ENCODE measurements at places on chromosomes 1 and 21.

GRCh38 chr1:224116131-224116530 lies 2.2 kb downstream of the FBXO28 start:
- DNase-seq, result peak; percentile 57

DNA sequence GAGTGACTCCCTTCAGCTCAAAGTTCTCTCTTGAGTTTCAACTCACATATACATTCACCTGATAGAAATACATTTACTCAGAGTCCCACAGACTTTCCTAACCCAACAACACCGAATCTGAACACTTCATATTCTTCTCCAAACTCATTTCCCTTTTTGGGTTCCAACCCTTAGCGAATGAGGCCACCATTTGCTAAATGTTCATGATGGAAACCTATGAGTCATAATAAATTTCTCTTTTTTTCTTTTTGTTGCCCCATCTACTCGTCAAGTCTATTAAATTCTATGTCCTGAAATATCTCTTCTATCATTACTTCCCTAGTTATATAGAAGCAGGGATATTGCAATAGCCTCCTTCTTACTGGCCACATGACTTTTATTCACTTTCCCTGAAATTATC lies 100.1 kb downstream of the HLX start:
- no peak for DNase-seq

GRCh38 chr21:42188663-42189062 lies 30.3 kb upstream of the ABCG1 start:
- no peak for DNase-seq

DNA sequence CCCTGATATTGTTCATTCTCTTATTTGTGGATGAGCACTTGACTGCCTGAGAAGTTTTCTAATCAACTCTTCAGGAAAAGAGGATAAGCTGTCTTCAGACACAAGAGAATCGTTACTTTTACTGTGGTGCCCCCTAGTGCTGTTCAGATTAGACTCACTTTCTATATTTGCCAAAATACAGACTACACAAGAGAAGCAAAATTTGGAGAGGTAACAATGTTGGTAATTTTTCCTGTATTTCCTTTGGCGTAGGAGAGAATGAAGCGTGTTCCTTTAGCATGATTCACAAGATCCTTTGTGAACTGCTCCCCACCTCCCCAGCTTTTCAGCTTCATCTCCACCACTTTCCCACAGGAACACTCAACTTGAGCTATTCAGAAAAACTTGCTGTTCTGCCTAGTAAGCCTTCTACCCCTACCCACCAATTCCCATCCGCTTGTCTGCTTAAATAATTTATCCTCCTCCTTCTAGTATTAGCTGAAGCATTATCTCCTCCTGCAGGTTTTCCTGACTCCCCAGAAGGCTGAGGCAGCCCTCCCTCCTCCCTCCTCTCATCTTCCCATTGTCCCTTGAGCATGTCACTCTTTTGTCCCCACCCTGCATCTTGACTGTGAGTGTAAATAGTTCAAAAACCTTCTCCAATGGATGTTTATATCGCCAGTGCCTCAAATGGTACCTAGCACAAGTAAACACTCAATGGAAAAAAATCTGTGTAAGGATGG lies 4.5 kb downstream of the TNFSF4 start:
- peak; percentile 86 for DNase-seq

- peak; percentile 88 for DNase-seq
Observed at GRCh38 chr21:29181799-29182470, 51.5 kb downstream of the MAP3K7CL start.

GRCh38 chr1:6911974-6912373 lies 126.7 kb downstream of the CAMTA1 start:
- no peak for DNase-seq

DNA sequence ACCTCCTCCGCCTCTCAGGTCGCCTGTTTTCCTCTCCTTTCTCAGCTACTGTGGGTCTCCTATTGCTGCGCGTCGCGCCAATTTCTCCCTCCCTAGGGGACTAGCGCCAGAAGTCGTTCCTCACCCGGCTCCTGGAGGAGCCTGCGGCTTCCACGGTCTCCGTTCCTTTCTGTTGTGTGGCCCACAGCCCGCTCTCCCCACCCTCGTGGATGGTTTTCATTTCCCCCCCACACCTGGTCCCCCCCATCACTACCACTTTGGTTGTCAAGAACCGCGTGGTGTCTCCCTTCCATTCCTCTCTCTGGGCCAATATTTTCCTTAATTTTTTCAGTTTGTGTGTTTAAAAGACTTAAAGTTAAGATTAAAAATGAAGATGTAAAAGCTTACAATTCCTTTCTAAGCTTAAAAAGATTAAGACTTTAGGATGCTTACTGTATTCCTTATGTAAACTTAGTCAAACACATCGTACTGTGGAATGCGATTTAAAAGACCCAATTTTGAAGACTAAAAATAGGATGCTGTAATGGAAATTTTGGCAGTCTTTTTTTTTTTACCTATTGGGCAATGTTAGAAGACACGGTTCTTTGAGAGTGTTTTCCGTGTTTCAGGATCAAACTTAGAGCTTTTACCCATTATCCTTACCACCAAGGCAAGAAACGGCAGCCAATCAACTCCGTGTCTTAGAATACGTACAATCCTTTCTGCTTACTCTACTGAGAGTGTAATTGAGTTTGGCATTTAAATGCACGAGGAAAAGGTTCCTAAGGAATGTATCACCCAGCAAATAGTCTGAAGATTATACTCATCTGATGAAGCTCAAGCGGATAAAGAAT lies 773 bp downstream of the CNST start:
- peak; percentile 87 for DNase-seq

GRCh38 chr1:41479000-41479807 lies 5.3 kb downstream of the EDN2 start:
- peak; percentile 66 for DNase-seq

GRCh38 chr1:48073798-48074530 lies 76.8 kb upstream of the TRABD2B start:
- no peak for DNase-seq

DNA sequence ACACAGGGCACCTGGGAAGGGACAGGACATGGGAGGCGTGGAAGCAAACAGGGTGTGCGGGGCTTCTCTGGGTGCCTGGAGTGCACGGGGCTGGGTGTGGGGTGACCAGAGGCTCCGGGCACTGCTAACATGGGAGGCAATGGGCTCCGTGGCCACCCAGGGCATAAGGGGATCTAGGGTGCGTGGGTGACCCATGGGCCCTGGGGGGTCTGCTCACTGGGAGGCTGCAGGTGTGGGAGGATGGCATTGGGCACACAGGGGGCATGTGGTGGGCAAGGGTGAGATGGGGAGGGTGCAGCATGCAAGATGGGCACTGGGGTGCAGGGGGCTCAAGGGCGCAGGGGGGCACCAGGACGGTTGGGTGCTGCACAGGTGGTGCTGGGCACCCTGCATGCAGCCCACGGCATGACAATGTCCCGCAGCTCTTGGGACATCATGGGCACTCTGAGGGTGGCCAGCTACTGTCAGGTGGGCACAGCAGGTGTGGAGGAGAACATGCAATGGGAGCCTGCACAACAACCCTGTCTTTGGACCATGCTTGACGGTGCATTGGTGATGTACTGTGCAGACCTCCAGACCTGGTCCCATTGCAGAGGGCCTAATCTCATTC lies 15.1 kb downstream of the TRIM11 start:
- DNase-seq, result no peak

DNA sequence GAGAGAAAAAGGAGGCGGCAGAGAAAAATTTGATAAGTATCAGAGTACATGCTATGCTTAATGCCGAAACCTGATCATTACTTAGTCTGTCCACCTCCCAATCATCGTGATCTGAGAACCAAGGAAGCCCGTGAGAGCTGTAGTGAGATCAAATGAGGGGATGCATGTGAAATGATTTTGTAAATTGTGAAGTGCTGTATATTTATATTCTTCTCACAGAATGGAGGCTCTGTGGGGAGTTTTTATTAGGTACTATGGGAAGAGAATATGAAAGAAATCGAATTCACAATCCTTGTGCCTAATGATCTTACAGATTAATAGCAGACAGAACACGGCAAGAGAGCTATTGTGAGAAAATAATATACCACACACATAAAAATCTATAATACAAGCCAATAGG lies 115.5 kb downstream of the LYPLAL1 start:
- DNase-seq, result no peak

GRCh38 chr1:103191327-103191726 lies 83.0 kb upstream of the COL11A1 start:
- peak; percentile 54 for DNase-seq

DNA sequence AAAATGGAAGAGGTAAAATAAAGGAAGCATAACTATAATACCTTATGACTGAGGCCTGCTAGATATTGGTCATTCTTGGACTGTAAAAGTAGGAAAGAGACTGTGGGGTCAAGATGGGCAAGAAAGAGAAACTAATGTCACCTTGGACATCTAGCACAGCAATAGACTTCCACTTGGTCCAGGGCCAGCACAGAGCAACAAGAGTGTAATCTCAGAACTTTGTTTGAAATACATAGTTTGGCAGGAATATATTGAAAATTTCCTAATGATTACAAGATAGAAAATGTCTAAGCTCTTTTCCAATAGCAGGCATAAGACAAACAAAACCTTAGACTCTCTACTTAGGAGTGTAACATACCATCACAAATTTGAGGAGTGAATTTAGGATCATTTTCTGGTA lies 4.6 kb downstream of the LRRC8C start:
- DNase-seq, result no peak

- no peak for DNase-seq
Observed at GRCh38 chr1:165068741-165069140, 287.8 kb downstream of the LMX1A start.

GRCh38 chr1:179881642-179882252 lies 338 bp upstream of the TOR1AIP1 start:
- DNase-seq, result peak; percentile 90

- no peak for DNase-seq
Observed at GRCh38 chr1:208631506-208631905, 387.3 kb upstream of the PLXNA2 start.

DNA sequence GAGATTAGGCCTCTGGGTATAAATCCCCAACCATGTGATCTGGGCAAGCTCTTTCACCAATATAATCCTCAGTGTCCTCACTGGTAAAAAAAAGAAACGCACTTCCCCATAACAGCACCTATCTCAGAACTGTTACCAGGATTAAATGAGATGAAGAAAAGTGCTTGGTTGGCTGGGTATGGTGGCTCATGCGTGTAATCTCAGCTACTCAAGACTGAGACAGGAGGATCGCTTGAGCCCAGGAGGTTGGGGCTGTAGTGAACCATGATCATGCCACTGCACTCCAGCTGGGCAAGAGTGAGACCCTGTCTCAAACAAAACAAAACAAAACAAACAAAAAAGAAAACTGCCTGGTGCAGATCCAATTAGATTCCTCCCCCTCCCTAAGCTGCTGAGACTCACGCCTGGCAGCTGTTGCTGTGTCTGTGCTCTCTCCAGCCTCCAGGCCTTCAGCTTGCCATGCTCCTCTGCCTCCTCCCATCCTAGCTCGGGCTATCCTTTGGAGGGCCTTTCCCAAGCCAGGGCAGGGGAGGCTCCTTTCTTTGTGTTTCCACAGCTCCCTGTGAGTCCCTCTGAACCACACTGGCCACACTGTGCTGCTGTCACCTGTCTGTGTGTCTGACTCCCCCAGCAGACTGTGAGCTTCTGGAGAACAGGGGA lies 19.0 kb downstream of the CYB5RL start:
- DNase-seq, result no peak

- DNase-seq, result no peak
Observed at GRCh38 chr1:25430967-25431881, 527 bp downstream of the MACO1 start.

DNA sequence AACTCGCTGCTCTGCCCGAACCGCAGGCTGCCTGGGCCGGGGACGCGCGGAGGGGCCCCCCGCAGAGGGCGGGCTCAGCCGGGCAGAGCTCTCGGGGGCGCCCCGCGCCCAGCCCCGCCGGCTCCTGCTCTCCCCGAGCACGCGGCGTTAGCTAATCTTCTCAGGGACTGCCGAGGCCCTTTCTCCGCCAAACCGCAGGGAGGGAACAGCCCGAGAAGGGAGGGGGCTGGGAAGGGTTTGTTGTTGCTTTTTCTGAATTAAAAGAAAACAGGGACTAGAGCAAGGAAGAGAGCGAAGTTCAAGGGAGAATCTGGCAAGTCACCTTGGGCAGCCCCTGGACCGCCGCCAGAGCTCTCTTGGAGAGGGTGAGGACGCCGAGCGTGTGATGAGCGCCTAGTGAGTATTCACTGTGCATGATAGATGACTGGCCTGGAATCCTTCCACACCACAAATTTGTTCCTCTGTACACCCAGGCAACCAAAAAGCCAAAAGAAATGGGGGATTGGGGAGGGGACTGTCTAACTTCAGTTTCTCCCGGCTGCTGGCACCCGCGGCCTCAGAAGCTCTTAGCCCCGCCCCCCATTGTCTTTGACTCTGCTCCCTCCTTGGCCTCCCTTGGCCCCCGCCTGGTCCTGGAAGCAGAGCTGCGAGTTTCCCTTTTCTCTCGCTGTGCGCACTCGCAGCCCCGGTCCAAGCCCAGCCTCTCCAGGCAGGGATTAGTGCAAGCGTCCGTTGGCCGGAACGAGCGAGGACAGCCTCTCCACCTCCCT lies 19.7 kb upstream of the LMX1A start:
- DNase-seq, result peak; percentile 98

DNA sequence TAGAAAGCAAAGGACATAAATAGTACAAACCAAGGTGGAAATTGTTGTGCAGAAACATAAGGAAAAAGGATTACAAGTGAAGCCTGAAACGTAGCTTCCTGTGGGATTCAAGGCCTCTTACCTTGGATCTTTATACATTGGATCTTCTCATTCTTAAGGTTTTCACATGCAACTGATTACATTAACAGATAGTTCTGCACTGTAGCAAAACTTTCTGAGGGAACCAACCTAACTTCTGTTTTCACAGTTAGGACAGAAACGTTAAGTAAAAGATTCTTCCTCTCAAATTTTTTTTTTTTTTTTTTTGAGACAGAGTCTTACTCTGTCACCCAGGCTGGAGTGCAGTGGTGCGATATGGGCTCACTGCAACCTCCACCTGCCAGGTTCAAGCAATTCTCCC lies 7.8 kb upstream of the TM2D1 start:
- no peak for DNase-seq

- peak; percentile 23 for DNase-seq
Observed at GRCh38 chr1:40774266-40774998, 9.2 kb upstream of the KCNQ4 start.

GRCh38 chr1:204260601-204261197 lies 46.9 kb upstream of the GOLT1A start:
- DNase-seq, result no peak

- no peak for DNase-seq
Observed at GRCh38 chr21:31395268-31395667, 51.2 kb upstream of the TIAM1 start.

DNA sequence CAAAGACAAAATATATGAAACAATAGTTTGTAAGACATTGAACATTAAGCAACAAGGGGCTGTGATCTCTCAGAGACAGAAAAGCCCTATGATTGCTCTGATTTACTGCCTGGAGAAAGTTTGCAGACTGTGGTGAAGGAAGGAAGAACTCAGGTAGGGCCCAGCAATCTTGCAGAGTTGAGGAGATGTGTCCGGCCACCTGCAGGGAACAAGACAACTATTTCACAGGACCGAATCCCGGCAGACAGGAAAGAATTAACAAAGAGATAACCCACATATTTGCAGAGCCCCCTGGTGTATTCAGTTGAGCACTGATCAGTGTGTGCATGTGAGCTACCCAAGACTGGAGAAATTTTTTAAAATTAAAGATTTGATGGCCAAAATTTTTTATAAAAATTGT lies 58.3 kb upstream of the FMN2 start:
- no peak for DNase-seq
